ENCODE measurements at places on chromosomes 1 and 21. TPM values are rescaled to one million over a fixed set of nuclear protein-coding genes. Genes with fewer than 3 reads are reported as not detected.

ENAH gene
- 197 TPM for total RNA-seq

CHI3L1 gene
- 3.1 TPM for total RNA-seq

TIE1 gene
- total RNA-seq: 0.14 TPM

TDRD10 gene
- total RNA-seq: not detected

OR2G6 gene
- total RNA-seq: not detected

NUDT17 gene
- 0.78 TPM for total RNA-seq

FCER1A gene
- total RNA-seq: not detected

CHI3L2 gene
- total RNA-seq: under 0.01 TPM

TMEM201 gene
- 2.1 TPM for total RNA-seq

SLAMF9 gene
- total RNA-seq: 0.14 TPM

SPOCD1 gene
- 26.3 TPM for total RNA-seq

GJB3 gene
- 113 TPM for total RNA-seq

LCE1E gene
- total RNA-seq: not detected

CFAP141 gene
- not detected for total RNA-seq

DCST1 gene
- total RNA-seq: not detected

APCS gene
- total RNA-seq: not detected

IFFO2 gene
- 65.6 TPM for total RNA-seq

AQP10 gene
- total RNA-seq: 0.14 TPM

WNT3A gene
- total RNA-seq: under 0.01 TPM

C2CD2 gene
- 18.5 TPM for total RNA-seq

OR2AK2 gene
- not detected for total RNA-seq

FAM151A gene
- total RNA-seq: not detected

SLC35F3 gene
- total RNA-seq: 1.6 TPM

VASH2 gene
- total RNA-seq: not detected

CXADR gene
- total RNA-seq: 56.7 TPM

CCDC27 gene
- not detected for total RNA-seq

Data from nasal cavity respiratory epithelium epithelial cell of viscerocranial mucosa (primary cell).